Muscle of leg (tissue), 16 donors: ENCODE measurements at places on chromosomes 12 and 14. TPM values are rescaled to one million over a fixed set of nuclear protein-coding genes. Genes with fewer than 3 reads are reported as not detected.
A peak's percentile ranks its signal among the peaks of the same experiment; 100 is the strongest.

GRCh38 chr14:33510991-33511390 is 439.9 kb downstream of the EGLN3 start:
- no peak for DNase-seq

The SLC24A4 gene
- polyA plus RNA-seq, result 4.3 TPM

DNA sequence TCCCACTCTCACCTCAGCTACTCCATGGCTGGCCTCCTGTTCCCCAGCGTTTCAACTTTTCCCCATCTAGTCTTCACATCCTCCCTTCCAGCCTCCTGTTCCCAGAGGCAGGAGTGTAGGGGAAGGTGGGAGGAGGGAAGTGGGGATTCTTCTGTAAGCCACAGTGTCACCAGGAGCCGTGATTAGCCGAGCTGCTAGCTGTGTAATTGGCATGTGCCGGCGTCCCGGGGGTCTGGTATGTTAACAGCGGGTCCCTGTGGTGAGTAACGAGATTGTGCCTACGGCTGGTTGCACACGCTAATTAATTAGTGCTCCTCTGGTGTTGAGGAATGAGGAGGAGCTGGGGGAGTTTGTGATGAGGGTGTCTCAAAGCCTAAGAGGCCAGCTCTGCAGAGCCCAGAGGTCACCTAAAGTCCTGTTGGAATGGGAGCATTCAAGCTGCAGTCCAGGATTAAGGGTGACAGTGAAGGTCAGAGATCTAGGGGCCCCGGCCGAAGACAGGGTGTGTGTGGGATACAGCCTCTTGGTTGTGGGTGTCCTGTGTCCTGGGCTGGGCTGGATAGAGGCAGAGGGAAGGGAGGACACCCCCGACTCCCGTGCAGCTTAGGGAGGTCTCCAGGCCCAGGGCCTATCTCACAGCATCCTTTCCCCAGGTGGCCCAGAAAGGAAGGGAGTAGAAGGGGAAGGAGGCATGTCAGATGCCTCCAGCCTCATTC is 10.0 kb upstream of the CALCOCO1 start:
- DNase-seq, result no peak

DNA sequence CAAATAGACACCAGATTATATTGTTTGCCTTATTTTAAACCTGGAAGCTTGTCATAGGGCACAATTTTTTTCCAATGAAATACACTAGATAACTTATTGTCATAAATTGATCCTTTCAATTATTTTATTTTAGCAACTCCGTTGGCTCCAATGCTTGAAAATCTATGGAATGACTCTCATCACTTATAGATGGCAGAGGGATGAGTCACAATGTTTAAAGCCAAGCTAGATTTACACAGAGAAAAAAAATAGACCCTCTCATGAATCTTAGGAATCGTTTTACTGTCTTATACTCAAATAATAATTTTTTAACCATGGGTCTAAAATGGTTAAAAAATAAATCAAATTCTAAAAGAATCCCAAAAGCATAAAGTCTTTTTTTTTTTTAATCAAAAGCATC is 1276.6 kb upstream of the FLRT2 start:
- DNase-seq, result no peak

The USP44 gene
- polyA plus RNA-seq, result 0.88 TPM

DNA sequence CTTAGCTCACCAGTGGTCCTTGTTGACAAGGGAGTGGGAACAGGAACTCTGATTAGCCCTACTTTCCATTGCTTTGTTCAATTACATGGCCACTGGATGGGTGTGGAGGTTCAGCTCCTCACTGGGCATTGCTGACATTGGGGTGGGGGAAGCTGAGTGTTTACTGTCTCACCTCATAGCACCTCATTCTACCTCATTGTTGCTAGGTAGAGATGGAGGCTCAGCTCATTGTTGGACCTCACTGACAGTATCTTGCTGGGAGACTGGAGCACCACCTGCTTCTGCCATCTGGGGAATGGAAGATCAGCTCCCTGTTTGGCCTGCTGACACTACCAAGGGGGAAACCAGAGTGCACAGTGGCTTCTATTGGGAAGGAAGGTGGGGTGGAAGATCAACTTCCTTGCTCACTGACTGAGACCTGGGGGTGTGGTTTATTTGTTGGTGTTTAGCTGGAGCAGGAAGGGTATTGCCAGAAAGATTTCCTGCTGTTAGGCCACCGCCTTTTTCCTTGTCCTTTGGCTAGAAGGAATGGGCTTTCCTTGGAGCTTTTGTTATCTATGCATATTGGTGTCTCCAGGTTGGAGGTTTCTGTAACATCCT is 1.3 kb upstream of the OR4E2 start:
- no peak for DNase-seq

DNA sequence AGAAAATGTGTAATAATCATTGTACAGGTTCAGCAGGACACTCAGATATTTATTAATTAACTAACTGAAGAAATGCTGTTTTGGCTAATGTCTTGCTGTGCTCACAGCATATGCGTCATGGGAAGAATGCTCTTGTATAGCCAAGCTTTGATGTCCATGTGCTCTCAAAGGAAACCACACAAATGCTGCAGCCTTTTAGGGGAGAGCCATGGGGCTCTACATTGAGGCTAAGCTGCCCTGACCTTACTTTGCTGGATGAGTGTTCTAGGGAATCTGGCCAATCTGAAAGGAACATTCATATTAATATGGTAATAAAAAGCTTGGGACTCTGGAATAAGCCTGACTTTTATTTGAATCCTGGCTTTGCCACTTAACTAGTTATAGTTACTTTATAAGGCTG is 9.5 kb upstream of the CRADD start:
- no peak for DNase-seq

DNA sequence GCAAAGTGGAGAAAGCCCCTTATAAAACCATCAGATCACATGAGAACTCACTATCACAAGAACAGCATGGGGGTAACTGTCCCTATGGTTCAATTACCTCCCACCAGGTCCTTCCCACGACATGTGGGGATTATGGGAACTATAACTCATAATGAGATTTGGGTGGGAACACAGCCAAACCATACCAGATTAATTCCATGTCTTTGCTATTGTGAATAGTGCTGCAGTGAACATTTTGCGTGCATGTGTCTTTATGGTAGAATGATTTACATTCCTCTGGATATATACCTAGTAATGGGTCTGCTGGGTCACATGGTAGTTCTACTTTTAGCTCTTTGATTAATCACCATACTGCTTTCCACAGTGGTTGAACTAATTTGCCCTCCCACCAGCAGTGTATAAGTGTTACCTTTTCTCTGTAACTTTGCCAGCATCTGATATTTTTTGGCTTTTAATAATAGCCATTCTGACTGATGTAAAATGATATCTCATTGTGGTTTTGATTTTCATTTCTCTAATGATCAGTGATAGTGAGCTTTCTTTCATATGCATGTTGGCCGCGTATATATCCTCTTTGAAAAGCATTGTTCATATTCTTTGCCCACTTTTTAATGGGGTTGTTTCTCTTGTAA is 29.7 kb upstream of the SAV1 start:
- no peak for DNase-seq

The EML5 gene
- polyA plus RNA-seq, result 0.64 TPM

The TAS2R13 gene
- polyA plus RNA-seq, result not detected

DNA sequence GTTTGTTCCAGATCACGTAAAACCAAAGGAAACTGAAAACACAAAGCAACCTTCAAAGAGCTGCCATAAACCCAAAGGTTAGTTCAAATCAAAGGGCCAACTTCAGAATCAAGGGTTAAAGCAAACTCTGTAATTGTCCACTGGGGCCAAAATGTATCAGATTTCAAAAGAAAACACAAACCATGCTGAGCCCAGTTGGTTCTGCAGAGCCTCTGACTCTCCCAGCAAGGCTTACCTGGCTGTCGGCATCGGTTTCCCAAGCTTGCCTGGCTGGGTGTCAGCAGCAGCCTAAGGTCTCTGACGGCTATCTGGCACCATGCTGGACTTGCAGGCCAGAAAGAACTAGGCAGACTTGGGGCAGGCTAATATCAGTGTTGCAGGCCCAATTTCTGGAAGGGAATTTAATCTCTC is 125.3 kb downstream of the DAD1 start:
- DNase-seq, result no peak

- DNase-seq, result peak; percentile 53
Observed at GRCh38 chr12:111182382-111182781, 186.5 kb downstream of the PHETA1 start.

GRCh38 chr12:52501490-52501889 is 8.4 kb upstream of the KRT6A start:
- DNase-seq, result no peak

DNA sequence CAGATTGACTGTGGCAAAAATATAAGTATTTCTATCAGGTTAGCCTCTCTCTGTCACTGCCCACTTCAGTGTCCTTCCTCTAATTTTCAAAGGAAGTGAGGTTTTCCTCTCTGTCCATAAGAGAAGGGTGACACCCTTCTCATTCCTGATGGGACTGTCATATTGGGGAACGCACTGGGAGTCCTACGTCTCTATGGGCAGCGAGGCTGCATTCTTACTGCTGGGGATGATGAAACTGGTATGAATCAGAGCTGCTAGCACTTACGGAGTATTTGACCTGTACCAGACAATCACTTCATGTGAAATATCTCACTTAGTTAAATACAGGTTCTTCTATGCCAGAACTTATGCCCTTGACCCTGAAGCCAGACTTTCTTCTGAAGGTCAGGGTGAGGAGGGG is 436.3 kb downstream of the DPF3 start:
- no peak for DNase-seq

The RNF212B gene
- not detected for polyA plus RNA-seq

GRCh38 chr14:29636870-29637269 is 290.8 kb downstream of the PRKD1 start:
- peak; percentile 25 for DNase-seq

- DNase-seq, result no peak
Observed at GRCh38 chr12:2011643-2012607, 7.7 kb upstream of the DCP1B start.

The FKBP11 gene
- 27.2 TPM for polyA plus RNA-seq

The PLA2G1B gene
- 0.36 TPM for polyA plus RNA-seq

- DNase-seq, result no peak
Observed at GRCh38 chr14:71688576-71688975, 243.7 kb upstream of the RGS6 start.

DNA sequence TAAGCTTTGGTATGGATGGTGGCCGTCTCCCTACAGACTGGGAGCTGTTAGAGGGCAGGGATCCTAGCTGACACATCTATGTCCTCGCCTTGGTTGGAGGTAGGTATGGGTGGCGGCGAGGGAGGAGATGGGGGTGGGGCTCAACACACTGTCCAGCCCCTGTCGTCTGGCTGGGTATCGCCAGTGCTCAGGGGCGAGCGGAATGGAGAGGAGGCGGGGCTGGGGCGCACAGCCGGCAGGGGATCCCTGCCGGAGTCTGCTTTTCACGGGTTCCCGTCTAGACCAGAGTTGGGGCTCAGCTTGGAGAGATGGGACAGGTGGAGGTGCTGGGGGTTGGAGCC is 16.1 kb downstream of the TAMALIN start:
- no peak for DNase-seq

The MYF6 gene
- 77.4 TPM for polyA plus RNA-seq

- no peak for DNase-seq
Observed at GRCh38 chr12:71442567-71442931, 3.0 kb downstream of the LGR5 start.

DNA sequence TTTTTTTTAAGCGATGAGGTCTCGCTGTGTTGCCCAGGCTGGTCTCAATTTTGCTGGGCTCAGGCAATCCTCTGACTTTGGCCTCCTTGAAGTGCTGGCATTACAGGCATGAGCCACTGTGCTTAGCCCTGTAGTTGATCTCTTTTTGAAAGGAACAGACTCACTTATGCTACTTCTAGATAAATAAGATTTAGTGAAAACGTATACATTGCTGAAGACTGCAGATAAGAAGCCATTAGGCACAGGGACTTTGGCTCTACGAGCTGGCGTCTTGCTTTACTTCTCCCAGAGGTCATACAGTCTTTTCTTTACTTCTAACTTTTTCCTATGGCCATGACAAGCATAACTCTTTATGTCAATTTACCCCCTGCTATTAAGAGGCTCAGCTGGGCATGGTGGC is 9.4 kb downstream of the PTGR2 start:
- no peak for DNase-seq

- no peak for DNase-seq
Observed at GRCh38 chr12:131922772-131923171, 6.3 kb upstream of the PUS1 start.

DNA sequence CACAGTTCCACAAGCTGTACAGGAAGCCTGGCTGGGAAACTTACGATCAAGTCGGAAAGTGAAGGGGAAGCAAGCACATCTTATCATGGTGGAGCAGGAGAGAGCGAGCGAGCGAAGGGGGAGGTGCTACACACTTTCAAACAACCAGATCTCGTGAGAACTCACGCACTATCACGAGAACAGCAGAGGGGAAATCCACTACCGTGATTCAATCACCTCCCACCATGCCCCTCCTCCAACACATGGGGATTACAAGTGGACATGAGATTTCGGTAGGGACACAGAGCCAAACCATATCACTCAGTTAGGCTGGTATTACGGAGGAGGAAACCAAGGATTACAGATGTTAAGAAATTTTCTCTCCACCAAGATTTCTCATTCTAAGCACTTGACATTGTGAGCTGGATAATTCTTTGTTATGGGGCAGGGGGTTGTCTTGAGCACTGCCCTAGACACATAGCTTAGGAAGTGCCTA is 262.0 kb upstream of the G2E3 start:
- no peak for DNase-seq

The ANG gene
- polyA plus RNA-seq, result 2.3 TPM

DNA sequence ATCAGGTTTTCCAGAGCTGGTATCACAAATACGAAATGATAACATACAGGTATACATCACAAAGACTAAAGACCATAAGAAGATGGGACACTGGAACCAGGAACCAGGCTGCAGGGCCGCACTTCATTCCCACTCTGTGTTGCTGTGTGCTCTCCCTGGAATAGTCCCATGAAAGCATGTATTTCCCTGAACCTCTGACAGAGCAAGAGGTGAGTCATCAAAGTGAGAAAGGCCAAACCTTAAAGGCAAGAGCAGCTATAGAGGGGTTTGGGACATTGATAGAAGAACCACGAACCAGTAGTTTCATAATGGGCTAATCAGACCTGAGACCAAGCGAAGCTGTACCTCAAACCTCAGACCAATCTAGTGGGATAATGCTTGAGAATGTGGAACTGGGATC is 283.0 kb upstream of the PRKD1 start:
- no peak for DNase-seq

DNA sequence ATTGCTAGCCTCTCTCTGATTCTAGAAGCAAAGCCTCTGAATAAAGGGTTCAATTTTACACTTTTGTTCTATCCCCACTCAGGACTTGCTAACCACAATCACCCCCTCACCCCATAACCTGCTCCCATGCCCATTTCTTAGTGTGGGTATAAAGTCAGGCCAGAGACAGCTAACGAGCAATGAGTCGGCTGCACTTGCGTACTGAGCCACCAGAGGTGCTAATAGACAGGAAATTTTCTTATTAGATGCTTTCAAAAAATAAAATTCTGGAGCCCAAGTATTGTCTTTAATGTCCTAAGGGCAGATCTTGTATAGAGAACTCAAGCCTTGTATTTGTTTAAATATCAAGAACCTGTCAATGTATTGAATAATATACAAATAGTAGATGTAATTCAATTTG is 256.9 kb downstream of the SYT1 start:
- DNase-seq, result no peak

DNA sequence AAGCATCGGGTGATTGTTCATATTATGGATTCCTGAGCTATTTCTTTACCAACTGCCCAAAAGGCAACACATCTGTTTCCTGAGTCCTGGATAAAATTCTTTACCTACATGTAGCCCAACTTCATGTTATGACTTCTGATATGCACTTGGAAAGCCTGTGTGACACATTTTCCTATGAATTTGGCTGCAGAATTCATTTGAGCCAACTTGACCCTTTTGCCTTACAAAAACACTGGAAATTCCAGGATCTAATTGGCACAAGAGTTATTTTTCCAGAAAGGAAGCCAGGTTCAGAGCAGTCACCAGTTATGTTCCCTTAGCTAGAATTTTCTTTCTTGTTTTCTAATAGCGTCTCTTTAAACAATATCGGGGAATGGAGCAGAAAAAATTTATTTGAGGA is 202.5 kb upstream of the LRIG3 start:
- DNase-seq, result peak; percentile 90
